ENCODE measurements at places on chromosomes 1 and 21.

GRCh38 chr1:233387585-233387984, 60.1 kb downstream of the MAP3K21 start:
- DNase-seq, result no peak

DNA sequence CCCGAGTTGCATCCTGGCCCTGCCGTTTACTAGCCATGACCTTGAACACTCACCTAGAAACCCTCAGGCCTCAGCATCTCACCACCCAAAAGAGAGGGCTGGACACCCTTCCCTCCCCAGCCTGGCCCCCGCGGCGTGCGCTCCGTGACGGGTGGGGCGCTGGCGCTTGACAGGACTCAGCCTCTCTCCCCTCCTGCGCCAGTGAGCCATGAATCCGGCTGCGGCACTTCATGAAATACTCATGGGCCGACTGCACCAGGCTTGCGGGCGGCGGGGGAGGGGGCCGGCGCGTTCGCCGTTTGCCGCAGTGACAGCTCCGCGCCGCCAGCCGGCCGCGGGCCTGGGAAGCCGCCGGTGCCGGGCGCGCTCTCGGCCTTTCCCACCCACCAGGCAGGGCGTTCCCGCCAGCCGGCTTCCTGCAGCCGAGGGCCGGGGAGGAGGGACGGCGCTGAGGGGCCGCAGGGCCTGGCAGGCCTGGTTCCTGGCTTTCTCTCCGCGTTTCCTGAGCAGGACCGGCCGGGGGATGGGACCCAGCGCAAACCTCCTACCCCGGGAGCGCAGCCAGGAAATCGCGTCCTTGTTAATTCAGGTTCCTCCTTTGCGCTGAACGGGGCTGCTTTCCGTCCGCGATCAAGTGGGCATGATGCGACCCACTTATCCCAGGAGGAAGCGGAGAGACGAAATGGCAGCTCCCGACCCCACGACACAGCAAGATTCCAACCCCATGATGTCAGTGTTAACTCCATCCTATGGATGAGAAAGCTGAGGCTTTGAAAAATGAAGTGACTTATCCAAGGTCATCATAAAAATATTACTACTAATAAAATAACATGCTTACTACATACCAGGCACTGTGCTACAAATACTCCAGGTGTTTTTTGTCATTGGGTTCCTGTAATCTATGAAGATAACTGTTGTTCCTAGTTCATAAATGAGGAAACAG, 9.1 kb upstream of the LUZP1 start:
- no peak for DNase-seq

DNA sequence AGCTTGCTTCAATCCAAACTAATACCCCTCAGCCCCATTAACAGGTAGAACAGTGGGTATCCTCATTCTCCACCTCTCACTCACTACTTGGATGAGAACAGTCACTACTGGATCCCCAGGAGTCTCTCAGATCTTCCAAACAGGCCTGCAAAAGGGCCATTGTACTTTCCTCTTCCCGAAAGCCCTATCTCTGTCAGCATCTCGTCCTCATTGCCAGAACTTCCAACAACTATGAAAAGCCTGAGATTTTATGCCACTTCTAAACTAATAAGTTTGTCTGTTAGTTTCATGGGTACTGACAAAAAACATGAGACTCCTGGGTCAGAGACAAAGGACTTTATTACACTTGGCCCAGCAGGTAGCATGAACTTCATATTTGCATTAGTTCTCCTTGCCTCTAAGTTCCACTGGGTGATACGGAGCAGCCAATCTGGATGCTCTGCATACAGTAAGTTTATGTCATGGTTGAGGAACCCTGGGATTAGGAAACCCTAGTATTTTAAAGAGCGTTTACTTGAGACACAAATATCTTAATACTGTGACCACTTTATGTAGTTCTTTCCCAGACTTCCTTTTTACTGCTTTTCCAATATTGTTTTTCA, 38.1 kb downstream of the VANGL2 start:
- no peak for DNase-seq

GRCh38 chr1:54416435-54416834, 10.2 kb upstream of the SSBP3 start:
- DNase-seq, result no peak

DNA sequence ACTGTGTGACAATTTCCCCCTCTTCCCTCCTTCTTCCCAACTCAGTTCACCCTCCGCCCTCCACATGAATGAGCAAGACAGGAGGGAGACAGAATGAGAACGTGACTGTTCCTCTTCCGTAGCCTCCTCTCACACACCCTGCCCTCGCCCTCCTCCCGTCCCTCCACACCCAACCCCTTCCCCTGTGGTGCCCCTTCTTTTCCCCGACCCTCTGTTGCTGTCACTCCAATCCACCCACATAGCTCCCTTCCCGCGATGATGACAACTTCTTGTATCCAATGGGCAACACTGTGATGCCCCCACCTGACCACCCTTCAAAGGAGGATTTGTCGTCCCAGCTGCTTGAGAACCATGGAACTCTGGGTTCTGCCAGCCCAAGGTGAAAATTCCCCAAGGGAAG, 41.4 kb upstream of the COX20 start:
- no peak for DNase-seq

- DNase-seq, result no peak
Measured at GRCh38 chr1:115224636-115225035, 113.4 kb downstream of the NGF start.

- no peak for DNase-seq
Measured at GRCh38 chr21:44273046-44273445, 11.3 kb upstream of the DNMT3L start.

DNA sequence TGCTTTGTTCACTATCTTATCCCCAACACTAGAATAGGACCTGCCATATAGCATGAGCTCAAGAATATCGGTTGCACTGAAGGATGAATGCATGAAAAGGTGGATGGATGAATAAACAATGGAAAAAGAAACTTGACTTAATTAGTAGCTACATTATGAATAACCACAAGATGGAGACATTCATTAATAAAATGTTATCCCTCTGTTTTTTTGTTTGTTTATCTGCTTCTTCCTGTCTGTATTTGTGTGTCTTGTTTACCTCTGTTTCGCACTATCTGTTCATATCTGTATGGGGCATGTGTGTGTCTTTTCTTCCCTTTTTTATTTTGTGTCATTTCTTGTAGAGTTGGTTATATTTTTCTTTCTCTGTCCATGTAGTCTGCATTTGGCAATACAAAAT, 1.1 kb upstream of the OR14I1 start:
- no peak for DNase-seq

GRCh38 chr1:11569551-11569950, 84.7 kb downstream of the FBXO2 start:
- no peak for DNase-seq

- no peak for DNase-seq
Measured at GRCh38 chr1:16727190-16728111, 12.9 kb upstream of the RNU1-4 start.

DNA sequence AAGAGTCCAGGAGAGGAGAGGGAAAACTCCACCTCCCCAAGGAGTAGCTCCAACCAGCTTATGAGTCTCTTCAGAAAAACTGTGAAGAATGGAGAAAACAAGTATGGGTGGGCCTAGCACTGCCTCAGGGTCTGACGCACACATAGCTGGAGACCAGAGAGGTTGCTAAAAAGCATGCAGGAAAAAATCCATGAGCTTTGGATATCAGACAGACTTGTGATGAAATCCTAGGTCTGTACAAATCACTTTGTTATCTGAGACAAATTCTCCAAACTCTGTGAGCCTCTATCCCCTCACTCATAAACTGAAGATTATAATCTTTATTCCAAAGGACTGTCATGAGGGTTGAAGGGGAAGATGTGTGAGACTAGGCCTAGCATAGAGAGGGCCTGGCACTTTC, 141.5 kb upstream of the FGGY start:
- DNase-seq, result no peak

- DNase-seq, result no peak
Measured at GRCh38 chr1:169595764-169596711, 9.8 kb upstream of the F5 start.

- DNase-seq, result no peak
Measured at GRCh38 chr1:39995973-39996393, 41.0 kb downstream of the MFSD2A start.

GRCh38 chr21:37531431-37531932, 164.9 kb downstream of the DYRK1A start:
- DNase-seq, result no peak

DNA sequence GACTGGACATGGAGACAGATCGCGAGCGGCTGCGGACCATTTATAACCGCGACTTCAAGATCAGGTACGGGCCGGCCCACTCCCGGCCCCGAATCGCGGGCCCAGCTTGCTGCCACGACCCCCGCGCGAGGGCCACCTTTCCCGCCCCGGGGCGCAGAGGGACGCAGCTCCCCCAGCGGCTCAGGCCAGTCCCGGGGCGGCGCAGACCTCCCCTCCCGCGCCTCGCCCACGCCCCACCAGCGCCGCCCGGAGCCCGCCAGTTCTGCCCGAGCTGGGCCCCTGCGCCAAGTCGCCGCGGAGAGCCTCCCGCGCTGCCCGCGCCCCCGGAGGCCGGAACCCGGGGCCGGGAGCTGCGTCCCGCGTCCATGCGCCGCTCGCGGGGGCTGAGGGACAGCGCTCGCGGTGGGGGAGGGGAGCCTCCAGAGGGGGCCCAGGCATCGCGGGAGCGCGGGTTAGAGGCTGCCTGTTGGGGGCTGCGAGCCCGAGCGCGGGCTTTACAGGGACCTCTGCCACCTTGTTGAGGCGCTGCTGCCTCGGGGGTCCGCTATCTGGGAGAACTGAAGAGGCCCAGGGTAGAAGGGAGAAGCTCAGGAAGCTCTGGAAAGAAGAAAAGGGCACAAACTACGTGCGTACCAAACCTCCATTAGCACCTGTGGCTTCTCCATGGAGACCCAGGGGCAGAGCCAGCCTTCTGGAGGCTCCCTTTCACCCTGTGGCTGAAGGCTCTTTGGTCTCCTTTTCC, 698 bp downstream of the MOV10 start:
- no peak for DNase-seq

DNA sequence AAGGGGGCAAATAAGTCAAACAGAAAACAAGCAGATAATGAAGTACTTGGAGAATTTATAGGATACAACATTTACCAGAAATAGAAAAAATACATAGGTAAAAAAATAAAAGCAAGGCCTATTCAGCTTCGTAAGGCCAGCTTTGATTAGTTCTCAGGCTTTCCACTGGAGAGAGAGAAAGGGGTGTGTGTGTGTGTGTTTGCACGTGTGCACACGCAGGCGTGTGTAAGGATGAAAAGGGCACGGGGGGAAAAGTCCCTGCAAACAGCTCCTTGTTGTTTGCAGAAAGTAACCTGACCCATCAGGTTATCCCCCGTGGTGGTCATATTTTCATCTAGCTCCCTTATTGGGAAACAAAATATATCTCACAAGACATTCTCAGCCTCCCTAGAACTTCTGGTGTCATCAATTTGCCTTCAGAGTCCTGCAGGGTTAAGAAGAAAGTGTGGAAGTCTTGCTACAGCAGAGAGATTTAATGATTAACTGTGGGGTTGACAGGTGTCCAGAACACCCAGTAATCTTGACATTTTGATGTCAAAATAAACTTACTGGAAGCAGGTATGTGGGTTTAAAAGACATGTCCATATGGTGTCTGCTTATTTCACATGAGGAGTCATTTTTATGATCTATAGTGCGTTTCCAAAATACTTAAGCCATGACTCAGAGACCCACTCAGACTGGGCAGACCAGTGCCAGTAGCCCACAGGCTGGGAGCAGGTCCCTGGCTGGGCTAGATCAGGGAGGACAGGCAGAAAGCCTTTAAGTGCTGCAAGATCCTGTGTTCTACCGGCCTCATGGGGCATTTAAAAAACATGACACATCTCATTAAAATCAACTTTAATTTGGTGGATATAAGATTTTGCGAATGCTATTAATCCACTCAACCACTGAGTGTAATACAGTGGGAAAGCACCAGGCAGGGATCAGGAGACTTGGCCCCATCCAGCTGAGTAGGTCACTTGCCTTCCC, 487.6 kb upstream of the CAMK1G start:
- DNase-seq, result no peak

DNA sequence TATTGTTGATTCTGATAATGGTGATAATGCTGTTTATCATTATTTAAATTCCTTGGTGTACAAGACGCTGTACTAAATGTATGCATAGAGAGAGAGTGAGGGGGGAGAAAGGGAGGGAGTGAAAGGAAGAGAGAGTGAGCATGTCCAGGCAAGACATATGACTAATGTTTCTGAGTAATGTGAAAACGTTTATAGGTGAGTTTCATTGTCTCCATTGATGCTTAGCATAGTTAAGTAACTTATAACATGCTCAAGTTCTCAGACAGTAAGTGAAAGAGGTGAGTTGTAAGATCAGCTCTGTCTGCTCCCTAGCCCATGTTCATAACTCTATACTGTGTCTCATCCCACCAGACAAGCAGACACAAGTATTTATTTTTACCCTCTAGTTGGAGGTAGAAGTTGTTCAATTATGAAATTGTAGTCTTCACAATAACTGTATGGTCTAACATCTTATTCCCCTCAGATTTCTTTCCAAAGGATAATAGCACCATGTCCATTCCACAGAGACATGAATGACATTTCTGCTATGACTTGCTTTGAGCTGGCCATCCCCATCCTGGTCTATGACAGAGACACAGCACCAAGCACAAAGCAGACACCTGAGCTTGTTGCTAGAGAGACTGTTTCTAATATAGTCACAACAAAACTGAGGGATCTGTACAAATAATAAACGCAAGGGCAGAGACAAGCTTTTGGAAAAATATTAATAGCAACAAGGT, 285.1 kb downstream of the CACNA1E start:
- DNase-seq, result no peak

- DNase-seq, result no peak
Measured at GRCh38 chr1:55959136-55959548, 620.2 kb downstream of the PLPP3 start.

DNA sequence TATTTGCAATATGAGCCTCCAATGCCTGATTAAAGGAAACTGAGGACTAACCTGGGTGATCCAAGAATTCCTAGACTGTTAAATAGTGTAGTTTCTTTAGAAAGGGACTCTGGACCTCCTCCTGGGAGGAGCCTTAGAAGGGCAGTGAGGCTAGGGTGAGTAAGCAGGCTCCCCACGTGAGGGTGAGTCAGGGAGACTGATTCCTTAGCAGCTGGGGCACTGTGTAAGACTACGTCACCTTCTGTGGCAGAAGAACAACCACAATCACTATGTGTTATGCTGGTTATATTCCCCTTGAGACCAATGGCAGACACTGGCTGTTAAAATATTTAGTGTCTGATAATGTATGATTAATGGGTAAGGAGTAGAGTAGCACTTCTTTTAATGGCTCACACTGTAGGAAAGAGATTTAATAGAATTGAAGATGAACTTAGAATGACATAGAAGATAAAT, 53.3 kb upstream of the SYT14 start:
- DNase-seq, result no peak

DNA sequence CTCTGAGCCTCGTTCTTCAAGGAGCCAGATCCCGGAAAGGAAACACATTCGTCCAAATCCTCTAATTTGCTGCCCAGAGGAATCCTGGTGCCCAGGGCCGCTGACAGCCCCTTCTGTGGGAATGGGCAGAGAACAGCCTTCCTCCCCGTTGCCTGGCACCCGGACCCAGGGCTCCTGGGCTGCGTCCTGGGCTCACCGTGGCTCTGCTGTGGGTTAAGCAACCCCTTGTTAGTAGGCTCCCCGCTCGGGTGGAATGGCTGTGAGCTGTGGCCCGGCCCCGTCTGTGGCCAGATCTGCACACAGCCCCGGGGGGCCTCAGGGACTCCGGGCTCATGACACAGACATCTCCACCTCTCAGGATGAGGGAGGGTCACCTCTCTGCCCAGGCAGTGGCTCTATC, 122.9 kb upstream of the ARHGEF16 start:
- no peak for DNase-seq
